HT1080 (cell line): ENCODE measurements at places on chromosomes 16 and 17. TPM values are rescaled to one million over a fixed set of nuclear protein-coding genes. Genes with fewer than 3 reads are reported as not detected.

DNA sequence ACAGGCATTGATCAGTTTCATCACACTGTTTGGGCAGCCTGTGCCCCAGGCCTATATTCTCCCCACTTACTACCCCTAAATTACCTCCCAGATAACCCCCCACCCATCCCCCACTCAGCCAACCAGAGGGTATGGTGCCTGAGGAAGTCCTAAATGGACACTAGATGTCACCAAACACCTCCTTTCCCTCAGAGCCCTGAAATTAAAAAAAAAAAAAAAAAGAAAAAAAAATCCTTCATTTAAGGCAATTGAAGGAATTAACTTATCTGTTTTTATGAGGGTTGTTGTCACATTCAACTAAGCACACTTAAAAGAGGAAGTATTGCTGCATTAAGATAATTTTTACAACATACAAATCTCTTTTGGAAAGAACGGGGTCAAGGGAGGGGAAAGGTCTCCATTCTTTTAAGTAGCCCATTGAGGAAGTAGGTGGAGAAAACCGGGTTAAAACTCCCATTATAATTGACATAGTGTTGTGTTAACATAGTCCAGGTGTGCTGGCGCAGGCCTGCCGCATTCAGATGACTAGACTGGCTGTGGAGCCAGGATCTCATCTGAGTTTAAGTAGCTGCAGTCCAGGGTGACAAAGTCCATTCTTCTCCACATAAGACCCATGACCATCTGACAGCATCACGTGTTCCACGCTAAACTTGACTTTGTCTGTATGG, 46.3 kb downstream of the SNX11 start:
- peak; percentile 28 for DNase-seq

GRCh38 chr16:29765167-29766032, 12.7 kb upstream of the ZG16 start:
- DNase-seq = no peak

DNA sequence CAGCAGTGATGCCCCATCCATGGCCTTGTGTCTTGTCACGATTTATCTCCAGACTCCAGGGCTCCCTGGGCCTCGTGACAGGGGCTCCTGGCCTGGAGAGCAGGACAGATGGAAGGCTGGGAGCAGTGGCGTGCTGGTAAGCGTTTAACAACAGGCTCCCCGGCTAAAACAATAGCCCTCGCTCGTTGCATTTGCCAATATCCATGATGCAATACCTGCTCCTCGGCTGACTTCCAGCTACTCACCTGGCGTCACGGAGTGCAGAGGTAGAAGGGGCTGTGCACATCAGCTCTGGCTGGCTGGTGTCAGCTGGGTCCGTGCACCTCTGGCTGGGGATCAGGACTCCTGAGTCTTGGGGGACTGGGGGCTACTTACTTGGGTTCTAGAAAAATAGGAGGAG, 1.5 kb upstream of the BICDL2 start:
- DNase-seq = no peak

DNA sequence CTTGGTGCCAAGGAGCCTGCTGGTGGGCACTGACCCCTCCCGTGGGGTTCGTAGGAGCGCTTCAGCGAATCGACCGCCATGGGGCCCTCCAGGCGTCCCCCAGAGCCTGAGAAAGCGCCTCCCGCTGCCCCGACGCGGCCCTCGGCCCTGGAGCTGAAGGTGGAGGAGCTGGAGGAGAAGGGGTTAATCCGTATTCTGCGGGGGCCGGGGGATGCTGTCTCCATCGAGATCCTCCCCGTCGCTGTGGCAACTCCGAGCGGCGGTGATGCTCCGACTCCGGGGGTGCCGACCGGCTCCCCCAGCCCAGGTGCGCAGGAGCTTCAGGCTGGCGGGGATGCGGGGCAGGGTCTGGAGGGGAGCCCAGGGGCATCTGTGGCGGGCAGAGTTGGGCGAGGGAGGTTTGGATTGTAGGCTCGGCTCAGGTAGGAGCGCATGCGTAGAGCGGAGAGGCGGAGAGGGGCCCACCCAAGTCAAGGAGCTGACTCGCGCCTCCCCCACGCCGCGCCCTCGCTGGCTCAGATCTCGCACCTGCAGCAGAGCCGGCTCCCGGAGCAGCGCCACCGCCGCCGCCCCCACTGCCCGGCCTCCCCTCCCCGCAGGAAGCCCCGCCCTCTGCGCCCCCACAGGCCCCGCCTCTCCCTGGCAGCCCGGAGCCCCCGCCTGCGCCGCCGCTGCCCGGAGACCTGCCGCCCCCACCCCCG, 19.8 kb downstream of the FMNL1 start:
- no peak for DNase-seq

- DNase-seq = peak; percentile 85
Measured at GRCh38 chr17:6507535-6507934, 48.8 kb downstream of the PITPNM3 start.

- DNase-seq = no peak
Measured at GRCh38 chr17:79301469-79301868, 226.8 kb downstream of the ENGASE start.

DNA sequence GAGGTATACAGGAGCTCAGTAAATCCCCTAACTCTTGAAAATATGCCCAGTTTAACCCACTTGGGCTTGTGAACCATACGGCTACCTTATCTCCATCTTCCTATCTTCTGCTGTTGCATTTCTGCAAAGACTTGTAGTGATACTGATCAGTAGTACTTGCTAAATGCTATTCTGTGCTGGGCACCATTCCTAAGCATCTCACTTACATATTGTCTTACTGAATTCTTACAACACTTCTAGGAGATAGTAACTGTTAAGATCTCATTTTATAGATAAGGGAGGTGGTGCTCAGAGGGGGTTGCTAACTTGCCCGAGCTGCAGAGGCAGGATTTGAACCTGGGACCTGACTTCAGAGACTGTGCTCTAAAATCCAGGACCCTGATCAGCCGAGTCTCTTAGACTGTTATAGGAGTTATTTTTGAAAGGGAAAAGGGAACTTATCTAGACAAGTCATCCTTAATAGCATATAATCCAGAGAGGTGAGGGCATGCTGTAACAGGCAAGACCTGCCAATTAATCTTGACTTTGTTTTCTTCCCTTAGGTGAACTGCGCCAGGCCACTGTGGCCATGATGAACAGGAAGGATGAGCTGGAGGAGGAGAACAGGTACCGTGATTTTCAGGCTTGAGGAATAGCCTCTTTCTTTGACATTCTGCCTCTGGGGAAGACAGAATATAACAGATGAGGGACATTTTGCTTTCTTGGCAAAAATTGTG, 149.7 kb downstream of the SNX29 start:
- no peak for DNase-seq

DNA sequence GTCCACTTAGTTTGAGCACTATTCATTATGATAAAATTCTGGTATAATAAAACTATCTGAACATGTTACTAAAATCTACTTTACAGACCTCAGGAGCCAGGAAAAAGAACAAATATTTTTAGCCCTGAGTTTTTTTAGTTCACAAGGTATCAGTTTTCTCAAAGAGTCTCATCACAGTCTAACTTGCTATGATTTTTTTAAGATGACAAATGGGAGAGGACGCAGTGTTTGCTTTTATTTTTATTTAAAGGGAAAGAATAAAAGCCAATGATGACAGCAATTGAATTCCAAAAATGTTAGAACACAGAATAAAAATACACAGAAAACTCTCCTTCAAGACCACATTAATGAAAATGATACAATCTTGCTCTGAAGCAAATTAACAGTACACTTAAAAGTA, 7.4 kb downstream of the MED13 start:
- no peak for DNase-seq

DNA sequence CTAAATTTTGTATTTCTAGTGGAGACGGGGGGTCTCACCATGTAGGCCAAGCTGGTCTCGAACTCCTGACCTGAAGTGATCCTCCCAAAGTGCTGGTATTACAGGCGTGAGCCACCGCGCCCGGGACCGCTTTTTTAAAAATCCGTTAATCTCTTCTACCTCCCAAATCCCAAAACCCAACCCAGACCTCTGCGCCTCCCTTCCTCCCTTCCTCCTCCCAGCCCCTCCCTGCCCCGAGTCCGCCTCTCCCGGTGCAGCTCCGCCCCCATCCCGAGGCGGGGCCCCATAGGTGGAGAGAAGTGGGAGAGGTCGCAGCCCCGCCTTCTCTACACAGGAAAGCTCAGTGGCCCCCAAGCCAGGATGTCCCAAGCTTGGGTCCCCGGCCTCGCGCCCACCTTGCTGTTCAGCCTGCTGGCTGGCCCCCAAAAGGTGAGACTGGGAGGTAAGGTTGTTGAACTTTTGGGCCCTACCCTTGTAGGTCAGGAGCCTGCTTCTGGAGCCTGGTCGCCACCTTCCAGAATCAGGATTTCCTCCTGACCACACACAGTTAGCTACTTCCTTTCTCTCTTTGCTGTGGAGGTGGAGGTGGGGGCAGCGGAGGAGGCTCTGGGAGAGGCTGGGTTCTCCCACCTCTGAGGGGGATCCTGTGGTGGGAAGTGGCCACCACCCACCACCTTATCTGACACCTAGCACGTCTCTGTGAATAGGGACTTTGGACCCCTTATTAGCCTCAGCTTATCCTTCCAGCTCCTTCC, at the start of gene TMEM92:
Gene TMEM92, plus strand, starts transcription at position 325 of the 755 bp plus-strand sequence. Its CDS starts 36 bp downstream, at position 361.
- no peak for DNase-seq

GRCh38 chr17:32609884-32610650, 123.3 kb downstream of the CDK5R1 start:
- DNase-seq = no peak

GRCh38 chr17:78132767-78133178, 2.2 kb downstream of the TMC8 start:
- no peak for DNase-seq

GRCh38 chr16:25066426-25066746, 45.2 kb upstream of the LCMT1 start:
- no peak for DNase-seq

DNA sequence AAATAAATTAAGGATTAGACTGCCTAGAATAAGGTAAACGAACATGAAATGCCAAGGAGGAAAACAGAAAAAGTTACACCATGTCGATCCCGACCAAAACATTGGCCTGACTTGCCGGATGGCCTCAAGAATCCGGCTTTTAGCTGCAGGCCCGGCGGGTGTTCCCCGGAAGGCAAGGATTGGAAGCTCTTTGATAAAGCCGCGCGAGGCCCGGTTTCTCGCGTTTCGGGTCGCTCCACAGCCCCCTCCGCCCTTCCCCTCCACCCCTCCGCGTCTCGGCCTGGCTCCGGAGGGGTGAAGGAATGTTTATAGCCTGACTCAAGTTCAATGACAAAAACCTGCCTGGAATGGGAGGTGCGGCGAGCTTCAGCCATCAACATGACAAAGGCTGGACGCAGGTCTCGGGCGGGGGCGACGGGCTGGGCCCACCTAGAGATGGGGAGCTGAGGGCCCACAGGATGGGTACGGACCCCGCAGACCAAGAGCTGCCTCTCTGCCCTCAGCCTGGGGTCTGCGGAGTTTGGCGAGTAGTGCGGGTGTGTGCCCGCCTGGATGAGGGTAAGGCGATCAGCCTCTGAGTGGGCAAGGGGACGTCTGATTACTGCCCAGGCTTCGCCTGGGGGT, 2.6 kb downstream of the PRAC1 start:
- no peak for DNase-seq

DNA sequence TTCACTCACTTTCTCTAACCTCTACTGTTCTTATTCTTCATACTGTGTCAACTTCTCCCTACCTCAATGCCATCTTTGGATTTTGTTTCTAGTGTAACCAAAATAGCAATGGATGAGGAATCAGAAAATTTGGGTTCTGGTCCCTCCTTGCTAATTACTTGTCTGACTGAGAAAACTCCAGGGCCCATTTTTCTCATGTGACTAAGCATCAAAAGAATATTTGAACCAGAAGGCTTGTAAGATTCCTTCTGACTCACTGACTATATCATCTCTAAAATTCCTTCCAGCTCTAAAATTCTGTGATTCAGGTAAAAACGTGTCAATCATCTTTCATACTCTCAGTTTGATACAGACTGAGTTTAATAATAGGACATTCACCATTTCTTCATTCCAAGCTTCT, 57.9 kb downstream of the BRIP1 start:
- DNase-seq = peak; percentile 53

DNA sequence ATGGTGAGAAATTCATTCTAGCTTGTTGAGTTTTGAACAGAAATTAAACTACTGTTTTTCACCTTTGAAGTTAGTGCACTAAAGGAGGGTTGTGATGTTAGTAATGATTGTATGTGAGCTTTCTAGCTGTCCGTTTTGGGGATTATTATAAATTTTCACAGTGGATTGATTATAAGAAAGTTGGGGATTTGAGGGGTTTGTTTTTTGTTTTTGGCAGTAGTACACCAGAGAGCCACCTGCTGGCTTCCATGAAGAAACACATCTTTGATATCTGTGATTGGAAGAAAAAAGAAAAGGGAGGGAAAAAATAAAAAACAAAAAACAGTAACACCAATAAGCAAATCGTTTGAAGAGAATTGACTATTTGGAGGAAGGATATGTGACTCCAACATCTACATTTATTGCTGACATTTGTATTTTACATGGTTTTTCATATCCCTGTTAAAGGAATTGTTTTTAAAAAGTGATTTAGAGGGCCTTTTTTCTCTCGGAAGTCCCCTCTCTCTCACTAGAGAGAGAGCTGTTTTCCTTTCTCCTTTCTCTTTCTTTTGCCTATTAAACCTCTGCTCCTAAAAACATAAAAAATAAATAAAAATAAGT, 1469.5 kb upstream of the GOT2 start:
- DNase-seq = peak; percentile 4

GRCh38 chr16:8739989-8740704, 57.3 kb downstream of the TMEM186 start:
- no peak for DNase-seq

DNA sequence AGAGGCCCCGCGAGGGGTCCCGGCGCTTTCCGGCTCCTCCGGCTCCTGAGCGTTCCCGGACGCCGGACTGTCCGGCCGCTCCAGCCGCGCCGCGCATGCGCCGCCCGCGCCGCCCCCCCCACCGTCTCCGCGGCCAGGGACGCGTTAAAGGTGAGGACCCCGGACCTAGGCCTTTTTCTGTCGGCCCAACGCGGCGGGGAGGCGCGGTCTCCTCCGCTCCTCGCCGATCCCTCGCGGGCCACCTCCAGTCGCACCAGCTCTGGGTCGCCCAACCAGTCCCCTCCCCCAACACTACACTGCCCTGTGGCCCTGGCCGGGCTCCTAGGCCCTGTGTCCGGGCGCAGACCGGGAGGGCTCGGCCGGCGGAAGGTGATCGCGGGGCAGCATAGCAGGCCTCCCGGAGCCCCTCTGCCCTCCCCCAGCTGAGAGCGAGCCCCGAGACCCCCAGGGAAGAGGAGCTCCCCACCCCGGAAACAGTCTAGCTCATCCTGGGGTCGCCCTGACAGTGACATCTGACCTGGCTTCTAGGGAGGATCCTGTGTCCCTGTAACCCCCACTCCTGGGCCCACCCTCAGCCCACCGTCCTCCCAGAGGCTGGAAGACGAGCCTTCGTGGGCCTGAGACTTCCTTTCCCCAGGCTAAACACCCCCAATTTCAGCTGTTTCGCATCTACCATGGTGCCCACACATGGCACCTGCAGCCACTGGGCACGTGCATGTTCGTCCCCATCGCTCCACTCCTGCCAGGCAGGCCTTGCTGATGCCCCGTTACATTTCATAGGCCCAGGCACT, 14.7 kb upstream of the BCAR1 start:
- DNase-seq = peak; percentile 68

GRCh38 chr16:79164388-79164995, 436.0 kb downstream of the MAF start:
- no peak for DNase-seq

SLC12A3 gene
- not detected in 2 replicates for total RNA-seq

PLCG2 gene
- total RNA-seq = 1.9 and 3.2 TPM in 2 replicates

ZMYND15 gene
- not detected in 2 replicates for total RNA-seq

ADPRM gene
- 10.1 and 10.2 TPM in 2 replicates for total RNA-seq

CEP95 gene
- 18.5 and 21.6 TPM in 2 replicates for total RNA-seq

GAST gene
- not detected in 2 replicates for total RNA-seq

OTOP2 gene
- not detected in 2 replicates for total RNA-seq

PHF12 gene
- 21.1 and 24.7 TPM in 2 replicates for total RNA-seq

TADA2A gene
- 26.7 and 28.8 TPM in 2 replicates for total RNA-seq
